HCT116 (cell line): ENCODE measurements at places on chromosomes 6 and 20.

- no peak for DNase-seq
Observed at GRCh38 chr20:34558320-34559218, at the start of gene MAP1LC3A. Gene MAP1LC3A, plus strand, starts transcription at chr20:34558718. Its CDS starts 151 bp downstream, at chr20:34558869.

GRCh38 chr20:38346247-38346651, at the start of gene LBP:
Gene LBP, plus strand, starts transcription at chr20:38346482. Its CDS starts 35 bp downstream, at chr20:38346517.
- no peak for DNase-seq

DNA sequence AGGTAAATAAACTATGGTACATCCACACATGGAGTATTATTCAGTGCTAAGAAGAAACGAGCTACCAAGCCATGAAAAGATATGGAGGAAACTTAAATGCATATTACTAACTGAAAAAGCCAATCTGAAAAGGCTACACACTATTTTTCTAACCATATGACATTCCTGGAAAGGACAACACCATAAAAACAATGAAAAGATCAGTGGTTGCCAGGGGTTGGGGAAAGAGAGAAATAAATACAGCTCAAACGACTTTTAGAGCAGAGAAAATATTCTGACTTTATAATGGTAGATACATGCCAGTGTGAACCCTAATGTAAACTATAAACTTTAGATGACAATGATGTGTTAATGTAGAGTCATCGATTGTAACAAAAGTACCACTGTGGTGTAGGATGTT, 225.9 kb upstream of the BTBD3 start:
- DNase-seq = no peak

DNA sequence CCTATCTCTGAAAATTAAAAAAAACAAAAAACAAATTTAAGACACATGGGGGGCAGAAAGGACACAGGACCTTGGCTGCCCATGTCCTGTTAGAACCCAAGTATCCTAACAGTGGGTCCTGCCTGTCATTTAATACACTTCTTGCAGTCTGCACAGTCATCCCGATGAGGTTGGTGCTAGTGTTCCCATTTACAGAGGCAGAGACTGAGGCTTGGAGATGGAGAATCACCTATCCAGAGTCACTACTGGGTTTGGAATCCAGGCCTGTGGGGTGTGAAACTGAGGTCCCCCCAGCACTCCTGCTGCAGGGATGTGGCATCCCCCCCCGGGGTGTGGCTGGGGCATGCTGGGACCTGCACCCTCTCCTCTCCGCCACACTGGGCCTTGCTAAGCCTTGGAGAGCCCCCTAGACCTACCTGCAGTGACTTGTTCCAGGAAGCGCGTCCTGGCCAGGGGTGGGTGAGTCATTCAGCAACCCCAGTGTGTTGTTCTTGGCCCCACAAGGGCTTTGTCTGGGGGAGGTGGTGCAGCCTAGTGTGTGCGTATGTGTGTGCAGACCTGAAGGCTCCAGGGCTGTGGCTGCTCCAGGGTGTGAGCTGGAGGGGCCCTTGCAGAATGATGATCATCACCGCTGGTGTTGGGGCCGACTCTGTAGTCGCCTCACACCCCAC, 49.7 kb downstream of the BCAS4 start:
- DNase-seq = peak; percentile 67

DNA sequence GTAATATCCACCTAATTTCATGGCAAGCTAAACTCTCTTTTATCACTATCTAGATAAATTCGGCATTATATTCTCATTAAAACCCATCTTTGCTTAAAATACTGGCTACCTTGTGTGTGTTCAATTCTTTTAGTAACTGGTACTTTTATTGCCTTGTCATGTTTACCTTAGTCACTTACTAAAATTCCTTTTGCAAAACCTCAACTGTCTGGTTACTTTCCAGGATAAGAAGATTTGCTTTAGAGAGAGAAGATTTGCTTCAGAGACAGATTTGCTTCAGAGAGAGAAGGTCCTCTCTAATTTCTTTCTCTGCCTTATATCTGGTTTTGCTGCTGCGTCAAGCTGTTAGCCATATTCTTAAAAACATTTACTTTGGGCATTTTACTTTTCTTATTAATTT, 151.5 kb upstream of the MLIP start:
- no peak for DNase-seq

DNA sequence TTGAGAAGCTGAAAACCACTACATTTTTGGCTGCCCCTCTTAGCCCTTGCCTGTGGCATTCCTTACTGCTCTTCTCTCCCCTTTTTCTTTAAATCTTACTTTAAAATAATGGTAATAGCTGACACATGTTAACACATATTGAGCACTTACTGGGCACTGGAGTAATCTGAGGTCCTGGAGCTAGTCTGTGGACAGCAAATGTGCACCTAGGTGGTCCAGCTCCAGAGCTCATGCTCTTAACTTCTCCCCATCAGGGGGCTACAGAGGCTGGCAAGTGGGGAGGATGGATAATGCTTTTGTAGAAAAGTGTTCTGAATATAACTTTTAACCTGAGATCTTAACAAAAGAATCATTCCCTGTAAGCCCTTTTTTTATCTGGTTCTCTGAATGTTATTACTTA, 74.8 kb downstream of the ADGRB3 start:
- DNase-seq = no peak

GRCh38 chr20:60948224-60948623, 303.8 kb upstream of the CDH4 start:
- no peak for DNase-seq

DNA sequence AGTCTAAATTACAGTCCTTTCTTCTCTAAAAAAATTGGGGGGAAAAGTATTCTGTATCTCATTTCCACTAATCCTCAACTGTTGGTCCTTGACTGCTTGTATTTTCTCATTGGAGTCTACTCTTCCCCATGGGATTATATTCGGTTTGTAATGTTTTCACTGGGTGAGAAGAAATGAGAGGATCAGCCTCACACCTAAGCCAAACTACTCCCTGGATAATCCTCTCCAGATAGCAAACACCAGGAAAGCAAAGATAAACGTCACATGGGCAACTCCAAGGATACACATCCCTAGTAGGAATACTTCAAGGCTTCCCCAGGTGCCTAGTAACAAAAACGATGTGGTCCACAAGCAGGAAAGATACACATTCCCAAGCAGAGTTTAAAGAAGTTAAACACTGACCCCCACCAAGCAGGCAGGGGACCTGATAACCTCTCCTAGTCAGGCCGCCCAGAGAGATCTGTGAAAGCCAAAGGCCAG, 53.9 kb upstream of the SOX4 start:
- no peak for DNase-seq

- no peak for DNase-seq
Observed at GRCh38 chr6:129921169-129921817, 60.2 kb upstream of the TMEM244 start.

GRCh38 chr20:2544211-2544610, 7.8 kb downstream of the TMC2 start:
- DNase-seq = no peak

- DNase-seq = no peak
Observed at GRCh38 chr6:44261581-44261980, 3.8 kb downstream of the NFKBIE start.

DNA sequence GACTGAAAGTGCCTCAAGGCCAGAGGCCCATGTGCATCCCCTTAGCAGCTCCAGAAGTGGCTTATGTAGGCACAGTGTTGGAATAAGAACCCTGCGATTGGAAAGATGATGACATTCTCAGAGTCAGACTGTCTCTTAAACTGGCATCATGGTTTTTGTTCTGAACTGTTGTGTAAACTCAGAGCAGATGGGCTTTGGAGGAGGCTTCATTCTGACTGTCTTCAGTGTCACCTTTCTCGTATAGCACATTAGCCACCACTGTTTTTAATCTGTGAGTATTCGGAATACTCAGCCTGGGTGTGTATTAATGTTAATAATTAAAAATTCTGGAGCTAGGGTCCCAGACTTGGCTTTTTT, 140.9 kb downstream of the JARID2 start:
- DNase-seq = no peak

DNA sequence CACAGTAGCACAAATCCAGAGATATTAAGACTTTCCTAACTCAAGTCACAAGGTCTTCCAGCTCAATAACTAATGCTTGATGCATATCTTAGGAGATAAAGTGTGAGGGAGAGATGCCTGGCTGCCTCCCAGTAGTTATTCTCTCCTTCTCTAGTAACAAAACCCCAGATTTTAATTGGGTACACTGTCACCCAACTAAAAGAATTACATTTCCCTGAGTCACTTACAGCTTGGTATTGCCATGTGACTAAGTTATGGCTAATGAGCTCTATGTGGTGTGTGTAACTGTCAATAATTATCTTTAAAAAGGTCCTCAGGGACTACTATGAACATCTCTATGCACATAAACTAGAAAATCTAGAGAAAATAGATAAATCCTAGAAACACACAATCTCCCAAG, 32.0 kb downstream of the KIF6 start:
- no peak for DNase-seq

GRCh38 chr6:110944681-110945151, 13.8 kb upstream of the GTF3C6 start:
- DNase-seq = peak; percentile 69

DNA sequence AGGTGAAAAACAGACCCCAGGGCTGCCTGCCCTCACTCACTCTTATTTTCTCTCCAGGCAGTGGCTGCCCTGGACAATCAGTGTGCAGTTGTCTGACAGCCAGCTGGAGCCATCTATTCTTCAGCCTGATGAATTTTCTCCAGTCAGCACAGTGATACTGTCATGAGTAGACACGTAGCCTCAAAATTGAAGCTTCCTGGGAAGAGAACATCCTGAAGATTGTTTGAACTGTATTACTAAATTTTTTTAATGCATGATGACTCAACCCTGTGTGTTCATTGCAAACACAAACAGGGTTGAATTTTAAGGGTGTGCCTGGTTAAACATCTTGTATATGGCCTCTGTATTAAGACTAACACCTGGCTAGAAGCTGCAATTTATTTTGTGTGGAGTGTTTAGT, 49.8 kb upstream of the STXBP5 start:
- no peak for DNase-seq

DNA sequence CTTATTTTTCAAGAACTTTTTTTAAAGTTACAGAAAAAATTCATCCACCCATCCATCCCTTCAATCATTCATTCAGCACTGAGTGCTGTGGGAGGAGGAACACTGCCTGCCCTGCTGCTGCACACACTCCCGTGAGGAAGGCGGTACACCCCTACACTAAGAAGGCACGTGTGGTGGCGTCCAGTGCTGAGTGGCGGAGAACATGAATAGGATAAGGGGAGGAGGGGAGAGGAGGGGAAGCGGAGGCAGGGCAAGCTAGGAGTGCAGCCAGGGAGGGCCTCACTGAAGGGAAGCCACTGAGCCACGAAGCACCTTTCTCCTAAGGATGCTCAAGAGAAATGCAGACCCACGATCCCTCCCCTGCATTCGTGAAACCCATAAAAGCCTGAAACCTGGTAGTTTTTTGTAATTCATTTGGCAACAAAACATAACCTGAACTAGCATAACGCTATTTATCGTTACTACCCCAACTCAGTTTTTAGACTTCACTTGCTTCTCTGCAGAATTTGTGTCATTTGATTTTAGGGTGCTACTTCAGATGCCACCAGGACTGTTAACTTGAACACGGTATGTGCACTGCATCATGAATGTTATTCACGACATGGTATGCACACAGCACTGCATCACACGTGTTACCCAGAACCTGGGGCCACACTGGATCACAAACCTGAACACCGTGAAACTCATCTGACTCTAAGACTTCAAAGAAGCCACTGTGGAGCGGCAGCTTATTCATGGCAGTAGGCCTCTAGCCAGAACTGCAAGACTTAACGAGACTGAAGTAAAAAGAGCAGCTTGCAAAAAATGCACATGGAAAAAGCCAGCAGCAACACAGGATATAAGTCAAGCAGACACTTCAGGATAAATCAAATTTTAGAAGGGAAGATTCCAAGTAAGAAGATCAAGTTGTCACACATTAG, 3.5 kb downstream of the RNASET2 start:
- DNase-seq = no peak

DNA sequence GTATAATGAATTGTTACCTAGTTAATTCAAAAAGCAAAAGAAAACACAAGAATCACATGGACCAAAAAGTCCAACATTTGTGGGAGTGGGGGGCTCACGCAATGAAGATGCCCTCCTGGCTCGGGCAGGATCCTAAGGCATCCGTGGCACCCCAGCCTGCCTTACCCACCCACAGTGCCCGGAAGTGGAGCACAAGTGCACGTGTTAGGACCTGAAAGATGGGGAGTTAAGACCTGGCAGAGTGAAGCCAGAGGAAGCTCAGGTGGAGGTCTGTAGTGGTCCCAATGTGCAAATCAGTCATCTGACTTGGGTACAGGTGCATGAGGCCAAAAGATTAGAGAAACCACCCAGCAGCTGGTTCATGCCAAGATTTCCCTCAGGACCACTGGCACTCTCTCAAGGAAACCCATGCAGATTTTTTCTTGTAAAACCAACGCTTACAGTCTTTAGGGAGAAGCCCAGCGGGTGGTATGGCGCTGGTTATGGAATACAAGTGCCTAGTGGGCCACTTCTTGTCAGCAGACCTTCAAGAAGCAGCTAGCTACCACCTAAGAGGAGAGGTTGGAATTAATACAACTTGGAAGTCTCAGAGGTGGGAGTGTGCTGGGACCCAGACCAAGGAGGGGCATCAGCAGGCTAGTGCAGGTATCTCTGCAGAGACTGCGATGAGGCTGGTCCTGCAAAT, 42.1 kb downstream of the BFSP1 start:
- DNase-seq = no peak
